Thymus (tissue), 14 donors: ENCODE measurements at places on chromosomes 13 and 19. TPM values are rescaled to one million over a fixed set of nuclear protein-coding genes. Genes with fewer than 3 reads are reported as not detected.

The ZNF175 gene
- 4.8 TPM for total RNA-seq

The SLITRK5 gene
- 0.14 TPM for total RNA-seq

The LIM2 gene
- total RNA-seq, result not detected

The RDH8 gene
- not detected for total RNA-seq

The TUBA3C gene
- total RNA-seq, result not detected

The FGF22 gene
- total RNA-seq, result not detected

The MATK gene
- 12.0 TPM for total RNA-seq

GRCh38 chr13:50708461-50708860 lies 135.0 kb downstream of the DLEU7 start:
- H3K27ac ChIP-seq, result no peak overlapping the region
- H3K4me3 ChIP-seq, result no peak overlapping the region

DNA sequence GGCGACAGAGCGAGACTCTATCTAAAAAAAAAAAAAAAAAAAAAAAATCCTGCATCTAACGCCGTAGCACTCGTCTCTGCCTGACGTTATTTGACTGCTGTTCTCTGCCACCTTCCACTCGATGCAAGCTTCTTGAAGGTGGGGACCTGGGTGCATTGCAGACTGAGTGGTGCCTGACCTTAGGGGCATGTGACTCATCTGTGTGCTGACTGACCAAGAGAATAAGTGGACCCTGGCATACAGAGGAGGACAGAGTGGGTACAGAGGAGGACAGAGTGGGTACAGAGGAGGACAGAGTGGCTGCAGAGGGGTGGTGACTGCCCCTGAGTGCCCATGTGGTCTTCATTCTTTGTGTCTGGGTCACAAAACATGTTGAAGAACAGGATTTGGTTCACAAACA lies 7.6 kb downstream of the WTIP start:
- peaks cover 3% of the 10 kb centered on the region for H3K27me3 ChIP-seq
- H3K36me3 ChIP-seq, result no peaks in the 10 kb centered on the region

GRCh38 chr13:75226733-75227435 lies 255.1 kb downstream of the TBC1D4 start:
- DNase-seq, result no peak
- no peak overlapping the region for H3K27ac ChIP-seq
- H3K4me3 ChIP-seq, result no peak overlapping the region

GRCh38 chr13:40315416-40316064 lies 350.9 kb downstream of the FOXO1 start:
- no peak overlapping the region for H3K4me3 ChIP-seq
- peak; percentile 13 for DNase-seq
- no peaks in the 10 kb centered on the region for H3K27me3 ChIP-seq
- no peaks in the 10 kb centered on the region for H3K36me3 ChIP-seq
- no peak overlapping the region for H3K27ac ChIP-seq

GRCh38 chr19:2813235-2814160 lies 6.2 kb upstream of the ZNF554 start:
- no peaks in the 10 kb centered on the region for H3K4me1 ChIP-seq
- no peak overlapping the region for H3K4me3 ChIP-seq
- no peak overlapping the region for H3K27ac ChIP-seq

- H3K27me3 ChIP-seq, result peaks cover 3% of the 10 kb centered on the region
- no peak overlapping the region for H3K27ac ChIP-seq
- H3K4me3 ChIP-seq, result no peak overlapping the region
- H3K4me1 ChIP-seq, result no peaks in the 10 kb centered on the region
Measured at GRCh38 chr13:31105020-31105795, 56.5 kb downstream of the HSPH1 start.

DNA sequence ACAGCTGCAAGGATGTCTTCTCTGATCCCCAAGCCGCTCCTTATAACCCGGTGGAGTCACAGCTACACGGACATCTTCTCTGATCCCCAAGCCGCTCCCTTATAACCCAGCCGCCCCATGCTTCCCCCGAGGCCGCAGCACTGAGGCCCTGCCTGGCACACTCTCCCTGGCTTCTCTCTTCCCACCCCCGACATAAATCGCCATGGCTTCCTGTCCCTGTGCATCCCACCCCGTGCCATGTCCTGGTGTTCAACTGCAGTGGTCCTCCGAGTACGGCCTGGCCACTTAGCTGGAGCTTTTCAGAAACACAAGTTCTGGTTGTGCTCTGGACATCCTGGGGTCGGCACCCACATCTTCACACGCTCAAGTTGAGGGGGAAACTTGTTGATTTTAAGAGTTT lies 60.4 kb downstream of the RASA3 start:
- DNase-seq, result no peak
- no peak overlapping the region for H3K4me3 ChIP-seq
- H3K36me3 ChIP-seq, result peaks cover 14% of the 10 kb centered on the region
- no peak overlapping the region for H3K27ac ChIP-seq
- H3K27me3 ChIP-seq, result no peaks in the 10 kb centered on the region
- H3K4me1 ChIP-seq, result peaks cover 9% of the 10 kb centered on the region

DNA sequence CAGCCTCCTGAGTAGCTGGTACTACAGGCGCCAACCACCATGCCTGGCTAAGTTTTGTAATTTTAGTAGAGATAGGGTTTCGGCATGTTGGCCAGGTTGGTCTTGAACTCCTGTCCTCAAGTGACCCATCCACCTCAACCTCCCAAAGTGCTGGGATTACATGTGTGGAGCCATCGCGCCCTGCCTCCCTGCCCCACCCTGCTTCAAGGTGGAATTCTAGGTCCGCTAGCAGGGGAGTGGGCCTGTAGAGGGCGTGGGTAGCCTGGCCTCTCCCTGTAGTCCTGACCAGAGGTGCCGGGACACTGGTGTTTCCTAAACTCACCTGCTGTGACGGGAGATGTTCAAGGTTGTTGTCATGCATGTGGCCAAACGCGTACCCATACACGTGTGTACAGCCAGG lies 398 bp downstream of the SLC25A41 start:
- no peak overlapping the region for H3K4me3 ChIP-seq
- no peaks in the 10 kb centered on the region for H3K4me1 ChIP-seq
- no peaks in the 10 kb centered on the region for H3K27me3 ChIP-seq
- DNase-seq, result no peak
- no peaks in the 10 kb centered on the region for H3K36me3 ChIP-seq

- peaks cover 5% of the 10 kb centered on the region for H3K27me3 ChIP-seq
- no peaks in the 10 kb centered on the region for H3K4me1 ChIP-seq
- DNase-seq, result no peak
- H3K27ac ChIP-seq, result no peak overlapping the region
- no peak overlapping the region for H3K4me3 ChIP-seq
Measured at GRCh38 chr13:111415246-111415645, 94.8 kb downstream of the TEX29 start.

GRCh38 chr13:110758195-110758805 lies 44.8 kb downstream of the ING1 start:
- H3K27me3 ChIP-seq, result no peaks in the 10 kb centered on the region
- H3K27ac ChIP-seq, result no peak overlapping the region
- no peak for DNase-seq
- no peaks in the 10 kb centered on the region for H3K36me3 ChIP-seq
